H9 (cell line): ENCODE measurements at places on chromosomes 4 and X.

GRCh38 chr4:17624821-17625220 lies 10.4 kb downstream of the MED28 start:
- no peak for DNase-seq

GRCh38 chr4:185965426-185966384 lies 103.3 kb upstream of the TLR3 start:
- DNase-seq, result no peak

GRCh38 chr4:168572002-168572401 lies 75.2 kb downstream of the PALLD start:
- no peak for DNase-seq

DNA sequence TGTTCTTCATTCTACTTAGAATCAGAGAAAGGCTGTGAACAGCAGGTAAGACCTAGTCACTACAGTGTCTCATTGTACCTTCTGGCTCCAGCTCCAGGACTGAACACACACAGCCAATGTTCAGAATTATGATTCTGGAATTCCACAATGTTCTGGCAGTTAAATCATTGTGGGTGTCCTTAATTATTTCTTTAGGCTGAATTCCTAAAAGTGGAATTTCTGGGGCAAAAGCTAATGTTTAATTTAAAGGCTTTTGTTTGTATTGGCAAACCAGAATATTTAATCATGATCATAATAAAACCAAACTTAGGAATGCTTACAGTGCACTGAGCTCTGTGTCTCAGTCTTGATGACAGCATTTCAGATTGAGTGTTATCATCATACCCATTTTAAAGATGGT lies 67.0 kb upstream of the FAT1 start:
- no peak for DNase-seq
